ENCODE measurements at places on chromosomes 7 and 10.

GRCh38 chr7:87599336-87599735, 1.3 kb downstream of the ABCB1 start:
- no peak for DNase-seq

DNA sequence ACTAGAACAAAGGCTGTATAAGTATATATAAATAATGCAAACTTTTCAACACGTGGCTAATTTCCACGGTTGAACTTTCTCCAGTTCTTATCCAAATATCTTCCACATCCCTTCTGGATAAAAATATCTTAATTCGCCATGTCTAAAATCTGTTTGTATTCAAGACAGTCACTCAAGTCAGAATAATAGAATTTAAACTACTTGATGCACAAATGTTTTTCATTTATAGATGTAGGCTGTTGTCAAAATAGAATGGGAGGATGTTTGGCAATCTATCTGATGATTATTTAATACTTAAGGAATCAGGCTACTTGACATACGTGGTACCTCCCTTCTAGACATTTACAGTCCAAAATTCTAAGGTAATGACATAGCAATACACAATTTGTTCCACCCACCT, 204.3 kb downstream of the TWIST1 start:
- no peak for DNase-seq

GRCh38 chr10:68792115-68792514, 35.2 kb upstream of the STOX1 start:
- DNase-seq, result no peak

DNA sequence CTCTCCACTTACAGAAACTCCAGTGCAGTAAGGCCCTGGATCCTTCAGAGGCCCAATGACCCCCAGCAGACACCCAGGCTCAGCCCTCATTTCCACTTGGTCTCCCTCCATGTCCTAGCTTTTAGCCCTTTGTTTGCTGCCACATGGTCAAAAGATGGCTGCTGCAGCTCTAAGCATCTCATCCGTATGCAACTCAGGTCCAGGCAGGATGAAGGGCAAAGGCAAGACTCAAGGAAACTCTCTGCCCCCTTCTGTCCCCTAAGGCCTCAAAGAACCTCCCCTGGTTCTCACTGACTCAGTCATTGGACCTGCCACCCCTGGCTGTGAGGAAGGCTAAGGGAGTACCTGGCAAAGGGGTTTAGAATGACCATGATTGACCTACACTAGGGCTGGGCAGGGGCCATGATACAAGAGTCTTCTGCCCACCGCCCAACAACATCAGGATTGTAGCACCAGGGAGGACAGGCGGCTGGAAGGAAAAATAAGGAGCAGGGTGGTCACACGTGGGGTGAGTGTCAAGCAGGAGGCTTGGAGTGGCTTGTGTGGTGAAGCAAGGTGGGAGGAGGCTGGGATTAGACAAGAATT, 303.8 kb upstream of the ZMIZ1 start:
- DNase-seq, result no peak

- no peak for DNase-seq
Observed at GRCh38 chr10:119651514-119652360, 557 bp downstream of the BAG3 start.

- no peak for DNase-seq
Observed at GRCh38 chr7:140883378-140883777, 41.4 kb downstream of the BRAF start.

GRCh38 chr7:96901822-96902445, 103.4 kb upstream of the DLX6 start:
- DNase-seq, result no peak

DNA sequence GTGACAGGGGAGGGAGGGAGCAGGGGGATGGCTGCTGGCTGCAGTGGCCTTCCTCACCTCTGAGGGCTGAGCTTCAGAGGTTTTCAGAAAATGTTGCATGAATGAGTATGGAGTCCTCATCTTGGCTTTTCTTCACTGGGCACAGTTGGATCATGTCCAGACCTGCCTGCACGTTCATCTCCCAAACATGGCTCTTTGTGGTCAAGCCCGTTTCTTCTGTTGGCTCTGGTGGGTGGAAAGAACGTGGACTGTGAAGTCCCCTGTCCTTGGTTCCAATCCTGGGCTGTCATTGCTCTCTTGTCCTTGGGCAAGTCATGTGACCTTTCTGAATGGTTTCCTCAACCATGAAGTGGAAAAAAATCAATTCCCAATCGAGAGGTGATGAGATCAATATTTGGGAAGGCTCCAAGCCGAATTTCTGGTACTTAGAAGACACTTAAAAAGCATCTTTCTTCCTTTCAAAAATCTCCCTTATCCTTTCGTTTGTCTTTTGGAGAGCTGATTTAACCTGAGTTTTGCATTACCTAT, 34.5 kb downstream of the TSPAN14 start:
- DNase-seq, result no peak

DNA sequence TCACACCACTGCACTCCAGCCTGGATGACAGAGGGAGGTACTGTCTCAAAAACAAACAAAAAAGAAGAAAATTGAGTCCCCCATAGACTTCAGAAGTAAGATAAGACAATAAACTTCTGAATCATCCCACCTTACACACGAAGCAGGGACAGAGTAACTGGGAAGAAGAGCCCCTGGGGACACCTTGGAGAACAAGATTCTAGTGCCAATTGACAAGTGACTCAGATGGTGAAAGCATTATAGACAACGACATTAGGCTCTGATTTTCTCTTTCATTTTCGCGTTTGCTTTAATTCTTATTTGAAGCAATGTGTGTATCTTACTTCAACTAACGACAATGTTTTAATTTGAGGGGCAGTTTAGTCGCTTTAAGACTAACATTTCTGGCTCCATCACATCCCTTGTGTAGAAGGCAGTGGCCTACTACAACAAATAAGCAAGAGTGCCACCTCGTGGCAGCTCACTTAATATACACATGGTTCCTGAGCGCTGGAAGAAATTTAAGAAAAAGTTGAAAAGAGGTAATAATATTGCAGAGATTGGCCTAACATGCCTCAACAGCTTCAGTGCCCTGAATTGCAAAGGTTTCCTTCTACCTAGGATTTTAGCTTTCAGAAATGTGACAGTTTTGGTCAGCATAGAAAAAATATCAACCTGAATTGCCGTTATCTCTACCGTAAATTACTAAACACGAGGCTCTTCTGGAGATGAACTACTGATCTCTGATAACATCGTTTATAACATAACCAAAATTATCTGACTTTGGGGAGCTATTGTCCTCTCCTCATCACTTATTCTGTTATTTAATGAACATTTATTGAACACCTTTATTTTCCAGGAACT, 36.7 kb downstream of the ASNS start:
- peak; percentile 37 for DNase-seq

Measured in right renal cortex interstitium (tissue), 3 donors.